Fibroblast of pulmonary artery (primary cell): ENCODE measurements at places on chromosomes 12 and 14.
A peak's percentile ranks its signal among the peaks of the same experiment; 100 is the strongest.

- DNase-seq = no peak
These were observed 51.8 kb downstream of the ZNF664 start for GRCh38 chr12:124024776-124025175.

DNA sequence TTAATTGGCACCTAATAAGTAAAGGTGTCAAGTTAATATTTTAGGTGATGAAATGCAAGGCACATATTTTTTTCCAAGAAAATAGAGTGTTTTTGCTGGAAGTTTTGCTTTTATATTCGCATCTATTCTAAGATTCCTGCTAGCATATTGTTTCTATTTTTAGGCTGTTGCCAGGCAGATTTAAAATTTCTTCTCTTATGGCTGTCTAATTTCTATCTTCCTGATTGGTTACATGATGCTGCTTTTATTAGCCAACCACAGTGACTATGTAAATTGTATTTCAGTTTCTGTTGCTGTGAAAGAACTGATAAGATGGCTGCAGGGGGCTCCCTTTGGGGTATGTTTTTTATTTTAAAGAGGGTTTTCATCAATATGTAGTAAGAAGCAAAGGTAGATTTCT lies 42.7 kb downstream of the ATF7IP start:
- DNase-seq = peak; percentile 58

GRCh38 chr12:3204143-3204542 lies 127.0 kb downstream of the TSPAN9 start:
- no peak for DNase-seq

DNA sequence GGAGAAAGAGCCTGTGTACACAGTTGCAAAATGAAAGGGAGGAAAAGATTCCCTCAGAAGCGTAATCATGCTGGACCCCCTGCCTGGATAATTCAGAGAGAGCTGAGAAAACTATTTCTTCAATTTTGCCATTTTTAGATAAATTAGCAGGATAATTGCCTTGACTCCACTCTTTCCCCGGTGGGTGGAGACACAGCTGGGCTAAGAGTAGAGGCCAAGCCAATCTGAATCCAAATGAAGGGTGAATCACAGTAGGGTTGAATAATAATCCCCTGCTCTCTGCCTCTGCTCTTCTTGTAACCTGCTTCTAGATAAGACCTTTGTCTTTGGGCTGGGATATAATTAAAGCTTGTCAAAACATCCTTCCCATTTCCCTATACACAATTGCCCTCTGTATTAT lies 150.1 kb downstream of the CAPZA3 start:
- DNase-seq = no peak

DNA sequence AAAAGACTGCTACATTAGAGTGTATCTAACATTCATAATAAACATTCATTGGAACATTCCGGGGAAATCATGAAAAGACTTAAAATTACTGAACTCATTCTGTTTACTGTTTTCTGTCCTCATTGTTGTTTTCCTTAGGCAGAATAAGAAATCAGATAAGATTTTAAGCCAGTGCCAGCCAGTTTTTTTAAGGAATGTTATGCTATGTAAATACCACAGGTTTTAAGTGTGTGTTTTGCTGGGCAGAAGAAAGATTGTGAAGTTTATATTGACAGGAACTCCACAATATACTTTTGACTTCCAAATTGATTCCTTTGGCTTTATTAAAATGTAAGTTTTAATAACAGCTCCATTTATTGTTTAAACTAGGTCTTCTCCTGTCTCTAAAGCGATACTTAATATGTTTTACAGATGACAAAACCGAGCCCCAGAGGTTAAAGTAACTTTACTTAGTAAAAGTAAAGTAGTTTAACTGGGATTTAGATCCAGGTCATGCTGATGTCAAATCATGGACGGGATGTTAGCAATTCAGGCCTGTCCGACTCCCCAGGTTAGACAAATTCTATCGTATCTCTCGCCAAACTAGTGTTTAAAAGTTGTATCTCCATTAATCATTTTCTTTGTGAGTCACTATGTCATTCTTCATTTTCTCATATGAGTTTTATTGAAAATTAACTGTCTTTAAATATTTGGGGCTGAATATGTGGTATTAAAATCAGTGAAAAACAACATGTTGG lies 1.7 kb downstream of the LARP4 start:
- DNase-seq = no peak

DNA sequence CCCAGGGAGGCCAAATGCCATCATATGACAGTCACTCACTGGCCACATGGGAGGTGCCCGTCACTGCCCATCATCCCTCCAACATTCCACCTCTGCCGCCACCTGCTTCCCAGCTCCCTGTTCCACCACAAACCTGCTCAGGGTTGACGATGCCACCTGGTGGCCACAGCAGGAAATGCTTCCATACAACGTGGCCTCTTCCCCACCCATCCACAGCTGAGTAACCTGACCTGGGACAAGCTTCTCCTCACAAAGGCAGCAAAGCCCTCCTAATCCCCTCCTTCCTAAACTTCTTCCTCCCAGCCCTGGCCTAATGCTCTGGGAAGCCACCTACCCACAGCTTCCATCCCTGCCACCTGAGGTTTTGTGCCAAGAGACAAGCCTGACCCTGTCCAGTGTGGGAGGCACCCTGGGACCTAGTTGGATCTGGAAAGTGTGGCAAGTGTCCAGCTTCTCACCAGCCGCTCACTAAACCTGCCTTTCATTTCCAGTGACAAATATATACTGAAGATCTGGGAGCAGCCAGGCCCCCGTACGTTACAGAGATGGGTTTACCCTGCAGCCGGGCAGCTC lies 4.3 kb downstream of the DEGS2 start:
- peak; percentile 26 for DNase-seq

DNA sequence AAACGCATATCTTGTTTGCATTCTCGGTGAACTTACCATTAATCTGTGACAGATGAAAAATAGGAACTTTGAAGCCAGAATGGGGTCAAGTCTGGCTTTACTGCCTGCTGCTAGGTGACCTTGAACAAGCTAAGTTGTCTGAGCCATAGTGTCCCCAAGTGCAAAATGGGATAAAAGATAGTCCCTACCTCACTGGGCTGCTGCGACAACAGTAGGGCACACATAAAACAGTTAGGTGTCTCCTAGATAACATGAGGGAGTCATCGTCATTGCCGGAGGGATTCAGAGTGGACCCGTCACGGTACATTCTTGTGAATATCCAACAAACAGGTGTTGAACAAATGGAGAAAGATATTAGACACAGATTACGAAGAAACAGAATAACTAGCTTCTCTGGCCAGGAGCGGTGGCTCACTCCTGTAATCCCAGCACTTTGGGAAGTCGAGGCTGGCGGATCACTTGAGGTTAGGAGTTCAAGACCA lies 71.2 kb downstream of the NINJ2 start:
- no peak for DNase-seq

- DNase-seq = no peak
These were observed 2.9 kb downstream of the VCPKMT start for GRCh38 chr14:50113381-50114035.

DNA sequence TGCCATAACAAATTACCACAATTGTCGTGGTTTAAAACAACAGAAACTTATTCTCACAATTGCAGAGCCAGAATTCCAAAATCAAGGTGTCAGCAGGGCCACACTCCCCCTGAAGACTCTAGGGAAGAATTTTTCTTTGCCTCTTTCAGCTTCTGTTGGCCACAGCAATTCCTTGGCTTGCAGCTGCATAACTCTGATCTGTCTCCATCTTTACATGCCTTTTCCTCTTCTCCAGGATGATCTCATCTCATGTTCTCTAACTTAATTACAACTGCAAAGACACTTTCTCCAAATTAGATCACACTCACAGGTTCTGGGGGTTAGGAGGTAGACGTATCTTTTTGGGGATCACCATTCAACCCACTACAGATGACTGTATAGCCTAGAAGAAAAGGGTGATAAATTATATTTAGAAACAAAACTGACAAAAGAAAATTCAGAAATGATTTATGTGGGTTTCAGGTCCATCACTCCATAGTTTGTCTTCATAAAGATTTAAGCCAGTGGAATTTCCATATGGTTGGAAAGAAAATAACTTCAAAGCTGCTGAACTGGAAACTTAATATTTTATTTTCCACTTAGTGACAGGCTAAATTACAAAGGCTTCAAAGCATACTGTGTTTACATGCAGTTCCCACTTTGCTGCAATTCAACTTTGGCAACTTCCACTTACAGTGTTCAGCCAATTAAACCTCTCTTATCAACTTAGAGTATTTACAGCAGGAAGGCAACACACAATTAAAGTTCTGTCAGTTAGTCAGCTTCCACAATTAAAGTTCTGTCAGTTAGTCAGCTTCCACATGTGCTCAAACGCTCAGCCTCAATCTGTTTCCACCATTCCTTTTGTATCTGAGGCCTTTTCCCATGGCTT lies 213.3 kb downstream of the EPS8 start:
- DNase-seq = no peak

- DNase-seq = peak; percentile 89
These were observed 25.3 kb downstream of the PPFIBP1 start for GRCh38 chr12:27549236-27549800.

DNA sequence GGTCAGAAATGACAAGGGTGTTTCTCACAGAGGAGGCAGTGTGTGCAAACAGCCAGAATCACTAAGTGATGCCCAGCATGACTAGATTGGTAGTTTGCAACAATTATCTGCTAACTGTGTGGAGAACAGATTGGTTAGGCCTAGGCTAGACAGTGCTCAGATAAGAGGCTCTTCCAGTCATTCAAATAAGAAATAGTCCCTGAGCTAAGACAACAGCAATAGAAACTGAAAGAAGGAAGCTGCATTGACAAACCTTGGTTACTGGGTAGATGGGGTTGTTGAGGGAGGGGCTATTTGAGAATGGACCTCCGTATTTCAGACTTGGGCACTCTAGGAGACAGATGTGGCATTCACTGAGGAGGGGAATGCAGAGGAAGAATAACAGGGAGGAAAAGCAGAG lies 255.0 kb upstream of the NPAS3 start:
- no peak for DNase-seq

GRCh38 chr12:47160316-47161244 lies 80.8 kb upstream of the AMIGO2 start:
- DNase-seq = no peak

- DNase-seq = peak; percentile 35
These were observed 360.4 kb upstream of the FOXG1 start for GRCh38 chr14:28406196-28406595.

DNA sequence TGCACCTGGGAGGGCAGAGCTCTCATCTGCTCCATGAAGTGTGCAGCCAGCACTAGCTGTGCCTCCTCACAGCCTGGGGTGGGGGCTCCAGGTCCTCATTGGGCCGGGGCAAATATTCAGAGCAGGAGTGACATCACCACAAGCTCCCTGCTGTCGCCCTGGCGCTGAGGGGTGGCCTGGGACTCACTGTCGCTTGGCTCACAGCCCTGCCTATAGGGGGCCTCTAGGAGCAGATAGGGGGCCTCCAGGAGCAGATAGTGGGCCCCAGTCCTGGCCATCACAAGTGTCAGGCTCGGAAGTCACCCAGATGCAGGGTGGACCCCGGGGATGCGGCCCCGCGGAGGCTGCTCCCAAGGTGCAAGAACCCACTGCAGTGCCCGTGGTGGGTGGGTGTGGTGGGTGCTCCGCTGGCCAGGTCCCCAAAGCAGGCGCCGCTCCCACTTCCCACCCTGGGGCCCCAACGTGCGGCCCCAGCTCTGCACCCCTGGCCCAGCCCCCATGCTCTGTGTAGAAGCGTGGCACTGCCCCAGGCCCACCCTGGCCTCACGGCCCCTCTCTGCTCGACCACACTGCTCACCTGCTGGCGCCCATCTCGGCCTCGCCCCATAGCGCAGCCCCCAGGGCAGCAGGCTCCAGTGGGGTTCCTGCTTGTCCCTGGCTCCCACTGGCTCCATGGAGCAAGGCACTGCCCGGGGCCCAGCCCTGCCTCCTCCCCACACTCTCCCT lies 18.0 kb downstream of the SYNJ2BP start:
- no peak for DNase-seq

- no peak for DNase-seq
These were observed 208.3 kb downstream of the GXYLT1 start for GRCh38 chr12:41936333-41936732.

DNA sequence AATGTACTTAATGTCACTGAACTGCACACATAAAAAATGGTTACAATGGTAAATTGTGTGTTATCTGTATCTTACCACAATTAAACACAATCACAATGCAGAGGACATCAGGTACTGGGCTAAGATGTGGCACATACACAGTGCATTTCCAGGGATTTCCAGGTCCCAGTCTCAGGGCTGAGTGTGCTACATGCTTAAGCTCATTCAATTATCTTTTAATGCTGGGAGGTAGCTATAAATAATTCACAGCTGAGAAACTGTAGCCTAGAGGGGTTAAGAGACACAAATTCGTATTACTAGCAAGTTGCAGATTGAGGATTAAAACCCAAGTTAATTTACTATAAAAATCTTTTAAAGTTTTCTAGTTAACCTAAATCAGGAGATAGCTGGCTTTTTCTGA lies 67.1 kb downstream of the CRACR2A start:
- no peak for DNase-seq

GRCh38 chr14:24186831-24187538 lies 1.6 kb downstream of the IPO4 start:
- DNase-seq = no peak

DNA sequence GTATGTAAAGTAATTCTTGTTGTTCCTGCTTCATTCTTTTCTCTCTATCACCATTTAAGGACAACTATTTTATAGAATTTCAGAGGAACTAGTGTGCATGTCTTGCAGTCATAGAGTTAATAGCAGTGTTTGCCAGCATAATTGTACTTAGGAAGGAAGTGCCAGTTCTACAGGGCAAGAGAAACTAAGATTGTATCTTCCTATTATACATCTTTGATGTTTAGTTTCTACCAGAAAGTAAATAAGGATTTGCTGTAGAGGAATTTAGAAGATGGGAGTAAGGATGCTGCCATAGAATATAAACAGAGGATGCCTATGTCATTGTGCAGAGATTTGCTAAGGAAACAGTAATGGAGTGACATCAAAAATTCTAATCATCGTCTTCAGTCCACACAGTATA lies 270.9 kb upstream of the NPAS3 start:
- no peak for DNase-seq

DNA sequence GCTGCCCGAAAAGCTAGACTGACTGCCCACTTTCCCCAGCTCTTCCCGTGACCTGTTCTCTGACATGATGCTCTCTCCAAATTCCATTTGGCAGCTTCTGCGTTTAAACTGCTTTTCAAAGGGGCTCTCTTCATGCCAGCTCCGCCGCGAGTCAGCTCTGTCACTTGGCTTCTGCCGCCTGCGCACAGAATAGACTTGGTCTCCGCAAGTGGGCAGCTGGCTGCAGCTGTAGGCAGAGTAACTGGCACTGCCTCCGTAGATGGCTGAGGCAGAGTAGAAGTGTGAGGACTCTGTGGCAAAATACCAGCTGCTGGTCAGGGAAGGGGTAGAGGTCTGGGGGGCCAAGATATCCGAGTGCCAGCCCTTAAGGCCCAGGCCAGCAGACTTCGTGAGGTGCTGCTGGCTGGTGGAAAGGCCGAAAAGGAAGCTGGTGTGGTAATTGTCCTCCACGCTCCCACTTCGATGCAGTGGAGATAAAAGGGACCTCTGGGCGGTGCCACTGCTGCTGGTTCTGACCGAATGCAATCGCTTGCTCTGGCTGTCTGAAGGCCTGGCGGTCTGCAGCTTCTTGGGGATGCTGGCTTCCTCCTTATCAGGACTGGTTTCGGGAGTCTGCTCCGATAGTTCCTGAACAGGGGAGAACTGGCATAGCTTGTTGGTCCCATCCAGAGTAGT lies 85.7 kb downstream of the DUSP16 start:
- DNase-seq = no peak

GRCh38 chr12:93205361-93205760 lies 172.4 kb upstream of the NUDT4 start:
- DNase-seq = no peak
